ENCODE measurements at places on chromosomes 4 and X.

- no peak for DNase-seq
Measured at GRCh38 chr4:8552024-8552423, 28.2 kb upstream of the GPR78 start.

DNA sequence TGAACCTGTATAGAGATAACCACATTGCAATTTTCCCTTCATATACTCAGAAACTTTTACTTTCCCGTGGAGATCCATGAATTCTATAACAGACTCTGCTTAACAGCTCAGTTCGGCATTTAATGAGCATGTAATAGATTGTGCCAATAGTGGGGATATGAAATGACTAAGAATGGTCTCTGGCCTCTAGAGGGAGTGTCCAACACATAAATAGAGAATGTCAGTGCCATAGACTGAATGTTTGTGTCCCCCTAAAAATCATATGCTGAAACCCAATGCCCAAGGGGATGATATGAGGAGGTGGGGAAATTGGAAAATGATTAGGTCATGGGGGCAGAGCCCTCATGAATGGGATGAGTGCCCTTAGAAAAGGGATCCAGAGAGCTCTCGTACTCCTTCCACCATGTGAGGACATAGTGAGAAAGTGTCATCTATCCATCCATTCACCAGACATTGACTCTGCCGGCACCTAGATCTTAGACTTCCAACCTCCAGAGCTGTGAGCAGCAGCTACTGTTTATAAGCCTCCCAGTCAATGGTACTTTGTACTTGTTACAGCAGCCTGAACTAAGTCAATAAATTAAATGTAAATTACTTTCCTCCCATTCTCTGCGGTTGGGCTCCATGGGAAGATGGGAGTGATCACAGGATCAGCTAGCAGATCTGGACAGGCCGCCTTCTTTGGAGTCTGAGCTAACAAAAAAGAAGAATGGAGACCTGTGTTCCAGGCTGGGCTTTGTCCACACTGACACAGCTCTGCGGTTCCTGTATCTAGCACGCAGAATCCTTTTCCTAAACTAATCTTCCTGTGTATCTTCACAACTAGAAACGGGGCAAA lies 28.1 kb upstream of the HPSE start:
- DNase-seq, result peak; percentile 17

DNA sequence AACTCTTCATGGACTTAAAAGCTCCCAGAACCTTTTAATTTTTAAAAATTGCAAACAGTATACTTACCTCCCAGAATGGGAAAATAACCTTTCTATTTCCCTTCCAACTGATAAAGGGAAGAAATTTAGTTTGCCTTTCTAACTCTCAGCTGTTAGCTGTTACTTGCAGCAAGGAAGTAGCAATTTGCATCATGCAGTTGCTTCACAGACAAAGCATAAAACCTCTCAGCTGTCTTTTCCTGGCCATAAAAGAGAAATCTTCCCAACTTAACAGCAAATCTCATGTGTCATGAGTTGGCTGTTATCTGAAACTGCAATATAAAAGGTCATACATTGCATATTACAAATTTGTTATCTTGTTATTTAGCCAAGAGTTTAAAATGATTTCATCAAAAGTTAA lies 18.4 kb downstream of the C4orf17 start:
- peak; percentile 17 for DNase-seq

DNA sequence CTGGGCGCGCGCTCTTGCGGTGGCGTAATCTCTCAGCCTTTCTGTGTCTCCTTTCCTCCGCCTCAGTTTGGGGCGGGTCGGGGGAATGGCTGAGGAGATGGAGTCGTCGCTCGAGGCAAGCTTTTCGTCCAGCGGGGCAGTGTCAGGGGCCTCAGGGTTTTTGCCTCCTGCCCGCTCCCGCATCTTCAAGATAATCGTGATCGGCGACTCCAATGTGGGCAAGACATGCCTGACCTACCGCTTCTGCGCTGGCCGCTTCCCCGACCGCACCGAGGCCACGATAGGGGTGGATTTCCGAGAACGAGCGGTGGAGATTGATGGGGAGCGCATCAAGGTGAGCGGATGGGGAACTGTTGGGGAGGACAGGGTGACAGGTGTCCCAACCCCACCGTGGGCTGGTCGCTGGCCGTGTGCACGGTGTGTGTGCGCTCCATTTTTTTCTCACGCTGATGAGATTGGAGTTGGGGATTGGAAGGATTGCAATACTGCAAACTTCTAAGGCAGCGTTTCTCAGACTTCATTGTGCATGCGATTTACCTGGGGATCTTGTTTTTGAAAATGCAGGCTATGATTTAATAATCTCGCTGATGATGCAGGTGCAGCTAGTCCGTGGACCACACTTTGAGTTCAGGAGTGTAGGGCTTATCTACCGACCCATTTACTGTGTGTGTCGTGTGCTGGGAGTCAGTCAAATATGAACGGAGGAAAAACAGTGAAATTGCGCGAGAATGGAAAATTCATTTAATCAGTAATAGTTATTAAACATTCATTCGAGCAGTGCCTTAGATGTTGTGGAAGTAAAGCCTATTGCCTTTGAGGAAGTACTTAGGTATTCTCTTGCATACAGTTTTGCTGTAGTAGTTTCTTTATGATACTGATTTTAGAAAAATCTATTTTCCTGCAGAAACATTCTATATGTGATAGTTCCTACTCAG lies at the start of gene RAB33B:
RAB33B (plus strand) TSS at position 11 of the 935 bp plus-strand sequence; CDS start at position 86, 75 bp downstream.
- DNase-seq, result peak; percentile 61

DNA sequence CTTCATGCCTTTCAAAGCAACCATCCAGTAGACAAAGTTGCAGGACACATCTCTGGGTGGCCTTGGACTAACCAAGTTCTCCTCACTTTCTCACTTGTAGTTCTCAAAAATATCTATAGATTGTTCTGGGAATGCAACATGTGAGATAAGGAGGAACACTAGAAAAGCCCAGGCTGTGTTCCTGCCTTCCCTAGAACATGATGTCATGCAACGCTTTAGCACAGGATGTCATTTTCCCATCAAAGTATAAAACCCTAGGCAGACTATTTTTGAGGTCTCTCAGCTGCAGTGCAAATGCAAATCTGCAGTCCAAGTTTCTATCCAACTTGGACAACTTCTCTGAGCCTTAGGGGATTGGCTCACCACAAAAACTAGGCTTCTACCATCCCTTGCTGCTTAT lies 78.8 kb upstream of the PCDH7 start:
- DNase-seq, result no peak
